ENCODE measurements at places on chromosomes 2 and 18.

GRCh38 chr2:231900486-231900942 lies 25.7 kb downstream of the NPPC start:
- DNase-seq = peak; percentile 71

GRCh38 chr2:122136056-122136455 lies 380.6 kb downstream of the TSN start:
- peak; percentile 41 for DNase-seq

DNA sequence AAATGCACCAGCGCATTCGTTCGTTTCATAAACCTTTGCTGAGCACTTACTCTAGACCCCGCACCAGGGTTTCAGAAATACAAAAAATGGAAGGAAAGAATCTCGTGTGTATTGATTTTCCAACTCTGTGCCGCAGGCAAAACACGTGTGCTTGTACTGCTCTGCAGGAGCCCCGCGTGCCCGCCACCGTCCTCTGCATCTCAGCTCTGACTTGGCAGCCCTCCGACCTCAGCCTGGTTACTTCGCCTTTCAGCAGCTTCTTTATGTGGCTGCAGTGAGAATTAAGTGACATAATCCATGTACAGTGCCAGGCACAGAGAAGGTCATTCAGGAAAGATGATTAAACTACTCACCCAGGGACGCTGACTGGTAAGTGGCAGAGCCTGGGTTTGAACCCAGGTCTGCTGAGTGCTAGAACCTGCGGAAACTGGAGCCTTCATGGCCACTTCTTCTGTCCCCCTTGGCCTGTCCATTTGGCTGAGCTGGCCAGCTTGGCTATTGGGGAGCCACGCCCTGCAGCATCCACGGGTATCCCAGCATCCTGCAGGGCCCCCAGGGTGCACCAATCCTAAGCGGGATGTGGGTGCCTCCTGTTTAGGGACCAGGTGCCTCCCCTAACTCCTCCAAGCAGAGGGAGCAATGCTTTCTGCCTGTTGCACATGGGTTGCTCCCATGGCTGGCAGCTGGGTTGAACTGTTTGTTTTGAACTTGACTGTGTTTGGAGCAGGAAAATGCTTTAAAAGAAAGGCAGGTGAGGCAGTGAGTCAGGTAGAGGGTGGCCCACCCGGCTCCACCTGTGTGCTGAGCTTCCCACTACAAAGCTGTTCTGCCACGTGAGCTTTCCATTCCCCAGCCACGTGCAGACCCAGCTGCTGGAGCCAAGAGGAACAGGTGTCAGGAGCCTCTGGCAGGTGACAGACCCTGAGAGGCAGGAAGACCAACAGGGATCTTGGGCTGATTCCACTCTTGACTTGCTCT lies 34.3 kb downstream of the INHBB start:
- peak; percentile 27 for DNase-seq

- DNase-seq = no peak
These were observed 4.4 kb downstream of the MBOAT2 start for GRCh38 chr2:8999102-8999446.

- no peak for DNase-seq
These were observed 144.7 kb downstream of the COL6A3 start for GRCh38 chr2:237269138-237269875.

GRCh38 chr2:106638043-106638442 lies 150.9 kb downstream of the CD8B2 start:
- DNase-seq = peak; percentile 6

GRCh38 chr2:113058411-113058994 lies 495 bp upstream of the IL36RN start:
- no peak for DNase-seq

- DNase-seq = no peak
These were observed 159.1 kb downstream of the SMAD7 start for GRCh38 chr18:48791636-48792105.

GRCh38 chr2:201263779-201264178 lies 3.4 kb downstream of the CASP8 start:
- no peak for DNase-seq

- DNase-seq = no peak
These were observed 334.7 kb upstream of the SLC8A1 start for GRCh38 chr2:40786636-40787035.

GRCh38 chr2:188364033-188364630 lies 72.5 kb downstream of the GULP1 start:
- DNase-seq = no peak

DNA sequence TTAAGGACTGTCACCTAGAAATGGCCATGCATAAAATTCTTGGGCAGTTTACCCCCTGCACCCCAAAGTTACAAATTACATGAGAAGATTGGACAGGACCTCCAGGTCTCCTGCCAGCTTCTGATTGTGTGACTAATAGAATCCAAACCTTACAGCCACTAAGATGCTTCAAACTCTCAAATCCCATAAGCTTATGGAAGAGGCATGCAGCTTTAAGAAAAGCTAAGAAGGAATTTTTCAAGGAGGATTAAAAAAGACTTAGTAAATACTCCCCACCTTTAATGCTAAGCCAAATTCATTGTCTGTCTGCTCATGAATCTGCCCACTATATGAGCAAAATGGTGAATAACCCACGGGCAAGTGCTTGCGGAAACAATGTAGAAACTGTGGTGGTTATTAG lies 86.3 kb downstream of the MAIP1 start:
- DNase-seq = no peak

GRCh38 chr2:166665991-166666940 lies 172.2 kb upstream of the SCN7A start:
- peak; percentile 63 for DNase-seq

- peak; percentile 97 for DNase-seq
These were observed 61.2 kb upstream of the GPC1 start for GRCh38 chr2:240374085-240374907.

DNA sequence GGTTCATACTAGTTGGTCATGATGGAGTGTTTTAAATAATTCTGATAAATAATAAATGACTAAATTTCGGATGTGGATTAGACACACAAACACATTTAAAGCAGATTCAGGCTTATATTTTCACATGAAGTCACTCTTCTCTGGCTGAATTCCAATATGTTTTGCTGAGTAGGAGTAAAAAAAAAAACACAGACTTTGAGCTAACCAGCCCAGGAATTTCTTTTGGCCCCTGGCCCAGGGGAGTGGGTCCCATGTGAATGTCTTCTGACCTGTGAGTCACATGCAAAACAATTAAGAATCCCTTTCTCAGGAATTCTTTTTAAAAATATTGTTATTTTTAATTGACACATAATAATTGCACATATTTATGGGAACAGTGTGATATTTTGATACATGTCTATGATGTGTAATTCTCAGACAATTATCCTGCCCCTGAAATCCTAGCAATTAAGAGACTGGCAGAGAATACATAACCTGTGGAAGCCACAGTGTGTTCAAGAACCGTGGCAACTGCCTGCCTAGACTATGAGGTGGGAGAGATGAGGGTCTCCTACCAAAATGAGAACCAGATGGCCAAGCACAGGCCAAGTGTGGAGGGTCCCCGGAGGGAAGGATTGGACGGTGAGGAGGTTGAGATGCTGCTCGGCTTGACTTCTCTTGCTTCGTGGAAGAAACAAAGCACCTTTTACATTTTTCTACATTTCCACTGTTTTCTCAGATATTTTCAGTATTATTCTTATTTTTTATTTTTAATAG lies 236.4 kb downstream of the PIEZO2 start:
- DNase-seq = peak; percentile 90

DNA sequence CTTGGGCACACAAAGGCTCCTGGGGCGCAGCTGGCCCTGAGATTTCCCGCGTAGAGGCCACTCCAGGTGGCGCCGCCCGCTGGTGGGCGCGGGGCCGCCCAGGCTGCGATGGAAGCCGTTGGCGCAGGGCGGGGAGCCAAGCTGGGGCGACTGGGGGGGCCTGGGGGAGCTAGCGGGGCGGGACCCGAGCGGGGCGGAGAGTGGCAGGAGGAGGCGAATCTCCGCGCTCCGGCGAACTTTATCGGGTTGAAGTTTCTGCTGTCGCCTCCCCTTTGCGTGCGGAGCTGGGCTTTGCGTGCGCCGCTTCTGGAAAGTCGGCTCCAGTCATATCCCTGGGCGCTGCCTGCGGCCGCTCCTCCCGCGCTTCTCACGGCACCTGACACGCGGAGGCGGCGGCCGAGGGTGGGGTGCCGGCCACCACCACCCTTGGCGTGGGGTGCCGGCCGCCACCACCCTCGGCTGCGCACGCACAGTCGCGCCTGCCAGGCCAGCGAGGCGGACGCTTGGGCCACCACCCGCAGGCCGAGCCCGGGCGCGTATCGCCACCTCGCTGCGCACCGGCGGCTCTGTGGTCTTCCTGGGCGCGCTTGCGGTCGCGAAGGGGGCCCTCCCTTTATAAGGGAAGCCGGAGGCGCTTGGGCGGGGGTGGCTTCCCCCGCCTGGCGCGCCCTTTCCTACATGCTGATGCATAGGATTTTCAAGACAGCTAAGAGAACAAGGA lies 919 bp upstream of the CYP1B1 start:
- DNase-seq = peak; percentile 88

GRCh38 chr2:225002039-225002655 lies 40.1 kb downstream of the DOCK10 start:
- DNase-seq = peak; percentile 63

DNA sequence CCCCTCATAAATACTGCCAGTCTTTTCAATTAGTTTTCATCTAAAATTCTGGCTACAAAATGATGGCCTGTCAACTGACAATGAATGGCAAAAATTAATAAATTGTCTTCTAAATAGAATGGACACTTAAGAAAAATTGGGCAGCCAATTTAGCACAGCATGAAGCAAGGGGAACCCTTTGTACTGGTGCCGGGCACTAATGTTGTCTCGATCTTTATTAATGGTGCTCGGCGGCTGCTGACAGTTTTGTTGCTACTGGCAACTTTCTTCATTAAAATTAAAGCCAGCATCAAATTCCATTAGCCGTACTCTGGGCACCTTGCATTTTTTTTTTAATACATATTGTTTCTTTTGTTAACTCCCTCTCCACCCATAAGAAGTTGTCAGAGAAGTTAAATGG lies 309.3 kb downstream of the GBX2 start:
- DNase-seq = no peak

DNA sequence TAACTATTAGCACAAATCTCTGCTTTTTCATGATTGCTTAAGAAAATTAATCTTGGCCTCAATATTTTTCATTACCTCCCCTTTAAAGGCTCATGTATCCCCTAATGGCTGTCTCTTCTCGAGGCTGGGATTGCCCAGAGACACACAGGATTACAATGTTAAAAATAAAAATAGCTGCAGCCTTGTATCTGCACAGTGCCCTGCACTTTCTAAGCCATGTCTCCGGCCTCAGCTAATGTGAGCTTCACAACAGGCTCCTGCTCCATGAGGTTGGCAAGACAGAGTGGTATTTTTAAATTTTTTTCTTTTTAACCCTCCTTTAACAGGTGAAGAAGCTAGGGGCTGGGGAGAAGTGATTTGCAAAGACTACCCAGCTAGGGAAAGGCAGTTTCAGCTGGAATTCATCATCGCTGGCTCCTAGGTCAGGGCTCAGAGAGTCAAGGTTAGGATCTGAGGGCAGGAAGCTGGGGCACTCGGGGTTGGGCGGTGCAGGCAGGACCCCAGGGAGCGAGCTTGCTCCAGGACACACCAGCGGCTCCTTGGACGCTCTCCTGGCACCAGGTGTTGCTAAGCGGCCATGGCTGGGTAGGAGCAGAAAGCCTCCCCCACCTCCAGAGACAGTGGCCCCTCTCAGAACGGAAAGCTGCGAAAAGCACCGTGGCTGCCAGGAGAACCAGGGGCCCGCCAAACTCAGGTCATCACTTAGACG lies 135.6 kb downstream of the SMAD2 start:
- no peak for DNase-seq

GRCh38 chr2:140529706-140530105 lies 1601.1 kb downstream of the LRP1B start:
- no peak for DNase-seq

DNA sequence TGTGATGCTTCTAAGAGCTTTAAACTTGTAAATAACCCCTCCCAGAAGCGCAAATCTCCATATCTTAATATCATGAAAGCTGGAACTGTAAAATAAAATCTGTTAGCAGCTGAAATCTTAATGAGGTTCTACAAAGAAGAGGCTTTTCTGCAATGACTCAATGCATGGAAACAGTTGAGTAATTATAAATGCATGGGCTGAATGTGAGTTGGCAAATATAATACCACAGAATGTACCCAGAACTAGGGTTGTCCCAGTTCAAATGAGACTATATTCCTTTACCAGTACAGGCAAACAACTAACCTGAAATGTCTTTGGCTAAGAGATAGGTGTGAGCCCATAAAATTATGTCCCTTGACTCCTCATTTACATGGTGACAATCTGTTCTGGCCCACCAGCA lies 52.9 kb downstream of the SATB2 start:
- DNase-seq = peak; percentile 28

DNA sequence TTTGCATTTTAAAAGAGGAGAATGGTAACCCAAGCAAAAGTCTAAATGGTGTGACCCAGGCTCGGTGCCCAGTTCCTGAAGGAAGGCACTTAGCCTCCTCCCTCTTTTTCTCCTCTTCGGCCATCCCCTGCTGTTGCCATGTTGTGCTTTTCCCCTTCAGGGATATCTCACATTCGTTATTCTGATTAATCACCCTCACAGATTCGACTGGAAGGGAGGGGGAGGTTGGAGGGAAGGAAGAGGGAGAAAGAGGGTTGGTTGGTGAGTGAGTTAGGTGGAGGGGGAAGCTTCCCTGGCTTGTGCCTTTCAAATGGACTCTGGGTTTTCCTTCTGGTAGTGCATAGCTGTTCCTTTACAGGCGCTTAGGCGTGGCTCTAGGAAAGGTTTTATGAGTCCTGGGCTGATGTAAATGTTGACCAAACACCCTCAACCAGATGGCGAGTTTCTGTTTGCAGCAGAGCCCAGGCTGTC lies 39.0 kb upstream of the LYPD6B start:
- DNase-seq = peak; percentile 25

GRCh38 chr2:100812573-100812972 lies 7.4 kb upstream of the NPAS2 start:
- DNase-seq = no peak

GRCh38 chr2:110157153-110157793 lies 41.7 kb upstream of the MALL start:
- peak; percentile 60 for DNase-seq

DNA sequence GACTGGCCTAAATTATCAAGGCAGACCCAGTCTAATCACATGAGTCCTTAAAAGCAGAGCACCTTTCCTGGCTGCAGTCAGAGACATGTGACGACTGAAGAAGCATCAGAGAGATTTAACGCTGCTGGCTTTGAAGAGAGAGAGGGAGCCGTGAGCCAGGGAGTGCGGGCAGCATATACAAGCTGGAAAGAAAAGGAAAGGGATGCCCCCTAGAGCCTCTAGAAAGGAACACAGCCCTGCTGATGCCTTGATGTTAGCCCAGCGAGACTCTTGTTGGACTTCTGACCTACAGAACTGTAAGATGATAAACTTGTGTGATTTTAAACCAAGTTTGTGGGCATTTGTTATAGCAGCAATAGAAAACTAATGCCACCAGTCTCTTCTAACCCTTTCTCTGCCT lies 58.1 kb downstream of the HEATR5B start:
- DNase-seq = peak; percentile 6
